ENCODE measurements at places on chromosomes 12 and 14.

DNA sequence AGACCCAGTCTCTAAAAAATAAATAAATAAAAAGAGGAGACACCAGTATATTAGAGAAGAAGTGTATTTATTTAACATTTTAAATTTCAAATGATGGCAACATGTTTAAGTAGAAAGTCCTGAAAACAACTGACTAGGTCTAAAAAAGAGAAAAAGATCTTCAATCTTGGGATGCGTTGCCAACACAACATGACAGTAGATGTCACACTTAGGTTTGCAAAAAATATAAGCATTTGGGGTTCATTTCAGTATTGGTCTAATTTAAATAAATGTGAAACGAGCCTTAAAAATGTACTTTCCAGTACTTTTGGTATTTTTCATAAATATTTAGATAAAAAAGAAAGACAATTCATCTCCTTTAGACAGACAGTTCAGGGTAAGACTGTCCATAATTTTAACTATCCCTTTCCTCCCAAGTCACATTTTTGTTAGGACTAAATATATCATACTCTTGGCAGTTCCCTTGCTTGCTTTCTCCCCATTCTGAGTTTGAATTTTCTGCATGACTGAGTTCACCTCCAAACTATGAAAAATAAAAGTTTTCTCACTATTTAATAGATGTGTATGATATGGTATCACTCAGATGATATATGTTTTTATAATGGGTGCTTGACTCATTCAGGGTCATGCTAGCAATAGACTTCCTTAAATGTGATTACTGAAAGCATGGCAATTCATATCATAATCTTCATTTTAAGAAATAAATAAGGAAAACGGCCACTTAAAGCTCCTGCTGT lies 4.3 kb downstream of the C14orf93 start:
- no peak for DNase-seq

GRCh38 chr12:104347374-104348075 lies 44.0 kb downstream of the EID3 start:
- DNase-seq, result no peak

GRCh38 chr14:63508033-63508432 lies 35.1 kb downstream of the PPP2R5E start:
- DNase-seq, result no peak

- DNase-seq, result no peak
Observed at GRCh38 chr12:109777544-109777943, 55.7 kb downstream of the TRPV4 start.

GRCh38 chr14:99676657-99677056 lies 7.4 kb upstream of the CYP46A1 start:
- DNase-seq, result no peak

DNA sequence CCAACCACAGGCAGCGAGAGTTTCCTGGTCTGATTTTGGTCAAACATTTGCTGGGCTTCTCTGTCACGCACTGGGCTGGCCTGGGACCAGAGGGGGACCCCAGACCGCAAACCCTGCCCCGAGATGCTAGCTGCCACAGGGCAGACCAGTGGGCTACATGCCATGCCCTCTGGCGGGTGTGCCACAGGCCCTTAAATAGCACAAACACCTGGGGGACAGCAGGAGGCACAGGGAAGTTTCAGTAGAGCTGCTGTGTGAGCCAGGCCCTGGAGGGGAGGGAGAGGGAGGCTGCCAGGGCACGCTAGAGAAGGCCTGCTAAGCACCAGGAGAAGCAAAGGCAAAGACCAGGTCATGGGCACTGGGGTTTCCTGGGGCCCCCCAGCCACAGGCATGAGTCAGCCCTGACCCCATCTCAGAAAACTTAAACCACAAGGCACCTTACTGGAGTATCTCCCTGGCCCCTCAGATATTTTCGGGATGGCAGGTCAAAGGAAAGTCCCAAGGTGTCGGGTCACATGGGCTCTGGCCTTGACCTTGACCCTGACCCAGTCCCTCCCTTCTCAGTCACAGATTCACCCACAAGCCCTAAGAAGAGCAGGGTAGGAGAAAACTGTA lies 29.2 kb downstream of the ITPK1 start:
- DNase-seq, result no peak

GRCh38 chr12:5622280-5622679 lies 190.4 kb downstream of the NTF3 start:
- DNase-seq, result no peak

GRCh38 chr12:53047221-53048032 lies 2.4 kb upstream of the TNS2 start:
- peak; percentile 32 for DNase-seq

GRCh38 chr12:121582583-121583333 lies 1.9 kb upstream of the KDM2B start:
- no peak for DNase-seq

DNA sequence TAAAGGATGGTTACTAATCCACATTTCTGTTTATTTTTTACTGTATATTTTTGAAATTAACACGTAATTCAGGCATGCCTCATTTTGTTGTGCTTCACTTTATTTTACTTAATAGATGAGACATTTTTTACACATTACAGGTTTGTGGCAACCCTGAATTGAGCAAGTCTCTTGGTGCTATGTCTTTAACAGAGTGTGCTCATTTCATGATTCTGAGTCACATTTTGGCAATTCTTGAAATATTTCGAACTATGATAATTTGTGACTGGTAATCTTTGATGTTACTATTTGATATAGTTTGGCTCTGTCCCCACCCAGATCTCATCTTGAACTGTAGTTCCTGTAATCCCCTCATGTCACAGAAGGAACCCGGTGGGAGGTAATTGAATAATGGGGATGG lies 1120.5 kb upstream of the FLRT2 start:
- DNase-seq, result no peak

DNA sequence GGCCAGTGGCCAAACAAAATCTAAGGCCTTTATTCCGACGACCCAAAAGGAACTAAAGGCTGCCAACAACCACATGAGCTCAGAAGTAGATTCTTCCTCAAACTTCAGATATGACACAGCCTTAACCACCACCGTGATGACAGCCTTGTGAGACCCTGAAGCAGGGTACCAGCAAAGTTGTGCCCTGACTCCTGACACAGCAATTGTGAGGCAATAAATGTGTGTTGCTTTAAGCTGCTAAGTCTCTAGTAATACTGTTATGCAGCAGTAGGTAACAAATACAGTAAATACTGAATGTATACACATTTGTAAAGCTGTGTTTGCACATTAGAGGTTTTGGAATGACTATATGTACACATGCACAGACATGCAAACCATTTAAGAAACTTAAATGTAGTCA lies 10.7 kb upstream of the SLC6A13 start:
- no peak for DNase-seq

- no peak for DNase-seq
Observed at GRCh38 chr12:12592930-12593329, 18.7 kb upstream of the CREBL2 start.

- DNase-seq, result no peak
Observed at GRCh38 chr14:96827290-96827689, 30.1 kb downstream of the VRK1 start.

GRCh38 chr14:60090864-60091519 lies 731 bp upstream of the PCNX4 start:
- DNase-seq, result no peak

GRCh38 chr14:65444230-65444629 lies 31.7 kb downstream of the FUT8 start:
- DNase-seq, result no peak

DNA sequence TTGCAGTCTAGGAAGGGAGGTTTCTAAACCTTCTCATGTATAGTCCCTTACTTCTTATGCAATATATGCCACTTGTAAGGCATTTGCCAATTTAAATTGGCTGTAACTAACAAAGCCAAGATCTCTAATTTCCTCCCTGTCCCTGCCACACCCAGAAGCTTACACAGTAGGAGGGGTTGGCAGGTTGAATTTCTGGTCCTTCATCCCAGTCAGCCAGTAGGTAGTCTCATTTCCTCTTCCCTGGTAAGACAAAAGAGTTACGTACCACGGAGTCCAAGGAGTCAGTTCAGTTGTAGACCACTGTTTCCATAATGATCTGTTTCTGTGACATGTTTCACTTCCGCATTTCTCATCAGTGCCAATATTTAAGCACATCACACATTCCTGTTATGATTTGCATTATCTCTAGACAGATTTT lies 47.0 kb upstream of the PLBD1 start:
- DNase-seq, result no peak

- no peak for DNase-seq
Observed at GRCh38 chr14:99679543-99679942, 4.6 kb upstream of the CYP46A1 start.

DNA sequence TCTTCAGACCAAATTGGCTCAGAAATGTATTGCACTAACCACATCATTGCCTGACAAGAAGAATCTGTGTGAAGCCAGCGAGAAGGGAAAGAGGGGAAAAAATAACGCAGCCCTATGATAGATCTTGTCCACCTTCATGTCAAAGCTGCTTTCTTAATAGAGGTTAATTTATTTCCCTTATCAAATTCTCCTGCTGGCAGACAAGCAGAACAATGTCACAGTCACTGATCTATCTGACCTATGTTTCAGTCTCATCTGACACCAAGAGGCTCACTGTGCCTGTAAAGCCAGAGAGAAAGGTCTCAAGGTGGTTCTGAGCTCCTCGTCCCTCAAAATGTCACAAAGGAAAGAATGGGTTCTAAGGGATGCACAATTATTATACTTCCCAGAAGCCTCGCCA lies 190.2 kb upstream of the NOS1 start:
- no peak for DNase-seq

DNA sequence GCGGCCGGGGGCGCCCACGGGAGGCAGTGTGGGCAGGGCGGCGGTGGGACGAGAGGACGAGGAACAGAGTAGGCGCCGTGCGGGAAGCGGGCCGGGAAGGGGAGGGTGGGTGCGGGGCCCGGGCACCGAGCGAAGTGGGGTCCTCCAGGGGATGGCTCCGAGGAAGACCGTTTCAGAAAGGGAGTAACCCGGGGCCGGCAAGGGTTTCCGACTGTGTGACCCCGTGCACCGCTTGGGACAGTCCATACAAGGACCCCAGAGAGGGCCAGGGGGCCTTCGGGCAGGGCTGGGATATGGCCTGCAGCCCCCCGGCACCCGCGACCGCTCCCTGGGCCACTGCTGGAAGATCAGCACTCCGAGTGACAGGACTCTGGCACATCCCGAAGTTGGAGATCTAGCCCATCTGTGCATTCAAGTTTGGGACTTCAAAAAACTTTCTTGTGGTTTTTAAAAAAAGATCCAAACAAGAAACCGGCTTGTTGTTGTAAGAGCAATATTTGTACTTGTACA lies 448 bp downstream of the TSPAN9 start:
- no peak for DNase-seq

DNA sequence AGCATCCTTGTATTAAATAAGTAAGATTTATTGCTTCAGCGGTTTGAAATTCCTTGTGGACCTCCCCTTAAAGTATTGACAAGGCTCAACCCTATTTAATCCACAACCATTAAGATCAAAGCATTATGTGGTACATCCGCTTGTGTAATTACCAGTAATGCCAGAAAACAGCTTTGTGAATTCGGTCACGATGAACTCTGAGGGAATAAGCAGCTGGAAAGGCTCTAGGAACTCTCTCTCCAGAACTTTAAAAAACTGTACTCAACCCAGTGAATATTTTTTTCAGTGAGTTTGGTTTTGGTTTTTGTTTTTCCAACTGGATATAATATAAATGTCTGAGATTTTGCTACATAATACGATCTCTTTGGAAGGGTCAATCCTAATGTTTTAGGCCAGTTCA lies 49.3 kb upstream of the DIO2 start:
- DNase-seq, result no peak

DNA sequence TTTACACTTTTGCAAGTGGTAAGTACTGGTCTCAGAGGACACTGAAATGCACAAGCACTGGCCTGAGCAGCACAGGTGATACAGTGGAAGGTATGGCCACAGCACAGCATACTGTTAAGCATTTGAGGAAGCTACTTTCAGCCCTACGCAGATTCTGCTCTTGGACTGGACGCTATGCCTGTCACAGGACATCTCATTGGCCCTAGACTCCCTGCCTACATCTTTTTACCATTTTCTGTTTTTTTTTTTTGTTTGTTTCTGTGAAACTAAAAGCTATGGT lies 144.2 kb upstream of the ABCD2 start:
- no peak for DNase-seq

DNA sequence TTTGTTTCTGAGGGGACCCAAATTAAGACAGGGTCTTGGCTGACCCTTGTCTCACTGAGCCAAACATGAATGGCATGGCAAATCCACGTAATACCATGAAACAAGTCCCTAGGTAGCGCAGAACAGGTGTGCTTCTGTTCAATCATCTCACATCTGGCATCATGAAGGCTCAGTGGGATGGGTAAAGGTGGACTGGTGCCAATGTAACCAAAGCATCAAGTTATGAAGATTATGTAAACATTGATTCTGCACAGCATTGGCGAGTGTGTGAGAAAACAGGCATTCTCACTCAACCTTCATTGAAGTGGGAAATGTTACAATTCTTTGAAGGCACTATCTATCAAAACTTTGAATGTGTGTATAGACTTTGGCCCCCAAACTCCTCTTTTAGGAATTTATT lies 41.9 kb downstream of the PTGER2 start:
- DNase-seq, result no peak

Data from stimulated activated CD4-positive, alpha-beta T cell treated with anti-CD3 and anti-CD28 coated beads, Interleukin-1b, Interleukin-23, amount 100 ng/mL, for 1 hour (primary cell).